ENCODE measurements at places on chromosomes 6 and 20. TPM values are rescaled to one million over a fixed set of nuclear protein-coding genes. Genes with fewer than 3 reads are reported as not detected.

ULBP3 gene
- 4.4 TPM for total RNA-seq

- no peak for DNase-seq
Observed at GRCh38 chr20:52104546-52105441, 86.8 kb downstream of the ZFP64 start.

GRCh38 chr20:45508068-45508886 is 7.1 kb downstream of the SPINT3 start:
- no peak for DNase-seq

- DNase-seq: no peak
Observed at GRCh38 chr6:39208223-39208739, 21.0 kb downstream of the KCNK5 start.

GRCh38 chr20:34268851-34269636 is 27.8 kb downstream of the ASIP start:
- DNase-seq: no peak

GRCh38 chr6:107658920-107659865 is 164.9 kb downstream of the SCML4 start:
- no peak for DNase-seq

- no peak for DNase-seq
Observed at GRCh38 chr6:147441751-147442150, 66.7 kb upstream of the SAMD5 start.

- no peak for DNase-seq
Observed at GRCh38 chr6:42417641-42418112, 34.0 kb downstream of the TRERF1 start.

- no peak for DNase-seq
Observed at GRCh38 chr6:37819802-37820717, 533 bp downstream of the ZFAND3 start.

GRCh38 chr6:128519931-128520435 is 416 bp downstream of the PTPRK start:
- peak; percentile 76 for DNase-seq

TPX2 gene
- 45.0 TPM for total RNA-seq

CST2 gene
- total RNA-seq: 2.6 TPM

DNA sequence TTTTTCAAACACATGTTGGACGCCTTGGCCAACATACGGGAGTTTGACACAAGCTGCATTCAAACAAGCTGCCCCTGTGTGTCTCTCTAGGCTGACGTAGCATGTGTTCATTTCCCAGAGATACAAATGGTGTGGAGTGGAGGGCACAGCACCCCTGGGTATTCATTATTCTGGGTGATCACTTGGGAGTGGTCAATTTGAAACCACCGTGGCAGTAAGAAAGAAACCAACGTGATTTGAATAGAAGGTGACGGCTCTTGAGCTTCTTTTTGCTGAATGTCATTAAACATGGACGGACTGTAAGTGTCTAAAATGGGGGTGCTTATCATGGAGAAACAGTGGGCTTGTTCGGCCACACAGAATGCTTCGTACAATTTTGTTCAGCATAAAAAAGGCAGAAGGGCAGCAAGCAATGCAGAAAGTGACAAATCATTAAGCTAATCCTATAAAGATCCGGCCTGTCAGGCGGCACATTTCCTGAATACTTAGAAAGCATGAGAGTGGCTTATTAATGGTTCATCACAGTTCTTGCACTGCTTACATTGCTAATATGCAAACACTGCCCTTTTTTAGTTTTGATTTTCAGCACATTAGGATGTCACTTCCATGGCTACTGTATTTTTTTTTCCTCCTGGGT is 1261.9 kb upstream of the CITED2 start:
- no peak for DNase-seq

SLC17A9 gene
- 3.9 TPM for total RNA-seq

DNA sequence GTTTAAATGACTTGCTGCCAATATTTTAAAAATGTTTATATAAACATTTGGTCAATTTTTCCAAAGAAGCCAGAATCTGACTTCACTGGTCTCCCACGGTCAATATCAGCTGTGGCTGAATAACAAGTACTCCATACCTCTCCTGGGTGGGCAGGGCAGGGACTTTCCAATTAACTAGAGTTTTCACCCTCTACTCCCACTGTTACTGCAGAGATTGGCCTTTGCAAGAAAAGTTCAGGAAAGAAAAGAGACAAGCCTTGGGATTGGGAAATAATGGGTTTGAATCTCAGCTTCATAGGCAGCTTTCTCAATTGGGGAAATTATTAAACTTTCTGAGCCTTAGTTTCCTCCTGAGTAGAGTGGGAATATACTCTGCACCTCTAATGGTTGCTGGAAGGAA is 236.9 kb downstream of the PRL start:
- DNase-seq: no peak

PNLDC1 gene
- 0.17 TPM for total RNA-seq

- no peak for DNase-seq
Observed at GRCh38 chr6:139982652-139983295, 608.3 kb upstream of the CITED2 start.

DNA sequence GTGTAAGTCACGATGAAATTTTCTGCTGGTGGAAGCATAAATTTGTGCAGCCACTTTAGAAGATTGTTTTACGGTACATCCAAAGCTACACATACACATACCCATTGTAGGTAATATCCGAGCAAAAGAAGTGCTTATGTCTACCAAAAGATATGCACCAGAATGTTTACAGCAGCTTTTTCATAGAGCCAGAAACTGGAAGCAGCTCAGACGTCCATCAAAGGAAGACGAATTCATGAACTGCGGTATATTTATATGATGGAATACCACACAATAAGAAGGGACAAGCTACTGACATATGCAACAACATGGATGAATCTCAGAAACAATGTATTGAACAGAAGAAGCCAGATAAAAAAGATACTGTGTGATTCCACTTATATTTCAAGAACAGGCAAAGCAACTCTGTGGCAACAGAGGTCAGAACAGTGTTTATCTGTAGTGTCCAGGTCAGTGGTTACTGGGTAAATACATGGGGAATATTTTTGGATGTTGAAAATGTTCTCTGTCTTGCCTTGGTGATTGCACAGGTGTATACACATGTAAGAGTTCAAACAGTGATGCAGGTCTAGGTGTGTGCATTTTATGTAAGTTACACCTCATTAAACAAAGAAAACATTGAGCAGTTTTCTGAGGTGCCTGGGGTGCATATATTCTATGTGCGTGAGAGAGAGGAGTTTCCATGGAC is 51.9 kb upstream of the EXOC2 start:
- DNase-seq: no peak

SSTR4 gene
- total RNA-seq: not detected

GRCh38 chr20:35600176-35600992 is 15.2 kb upstream of the SPAG4 start:
- no peak for DNase-seq

DNA sequence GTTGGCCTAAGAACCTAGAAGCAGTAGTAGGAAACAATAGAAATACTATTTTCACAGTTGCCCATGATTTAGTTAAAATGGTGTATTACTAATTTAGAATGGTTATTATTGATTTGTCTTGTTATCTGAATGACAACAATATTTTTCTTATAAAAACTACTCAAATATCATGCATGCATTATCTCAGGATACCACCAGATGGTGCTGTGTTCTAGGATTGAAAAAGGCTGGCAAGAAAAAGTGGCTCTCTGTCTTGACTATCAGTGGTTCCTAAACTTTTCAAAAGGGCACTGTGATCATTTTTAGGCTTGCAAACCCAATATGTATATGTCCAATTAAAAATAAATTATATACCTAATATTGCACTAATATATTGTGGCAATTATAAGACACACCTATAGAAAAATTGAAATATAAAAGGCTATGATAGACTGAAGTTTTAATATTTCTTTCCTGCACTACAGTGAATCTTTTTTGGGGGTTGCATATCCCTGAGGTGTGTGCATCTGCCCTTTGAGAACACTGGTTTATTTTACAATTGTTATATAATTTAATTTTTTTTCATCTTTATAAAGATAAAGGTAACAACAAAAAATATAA is 131.7 kb upstream of the MLIP start:
- no peak for DNase-seq

DNA sequence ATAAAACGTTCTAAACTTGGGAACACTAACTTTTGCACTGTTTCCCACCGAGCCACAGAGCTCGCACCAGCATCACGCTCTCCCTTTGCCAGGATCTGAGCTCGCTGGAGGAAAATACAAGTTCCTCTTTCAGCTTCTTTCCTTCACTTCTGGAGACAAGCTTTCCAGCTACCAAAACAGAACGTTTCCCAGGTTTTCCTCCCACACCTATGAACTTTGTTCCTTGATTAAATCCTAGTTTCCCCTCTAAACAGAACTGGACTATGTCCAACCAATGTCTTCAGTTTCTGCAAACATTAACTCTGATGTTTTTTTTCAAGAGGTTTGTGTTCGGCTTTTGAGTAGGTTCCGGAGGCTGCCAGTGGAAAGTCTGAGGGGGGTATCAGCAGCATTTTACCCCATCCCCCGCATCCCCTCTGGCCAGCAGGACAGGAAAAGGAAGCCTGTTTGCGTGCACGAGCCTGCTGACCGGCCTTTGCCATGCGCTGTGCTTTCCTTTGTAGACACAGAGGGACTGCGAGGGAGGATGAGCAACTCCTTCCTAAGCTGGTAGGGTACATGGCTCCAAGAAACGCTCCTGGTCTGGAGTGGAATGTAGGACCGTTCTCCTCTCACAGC is 135.5 kb downstream of the LY86 start:
- DNase-seq: no peak

- no peak for DNase-seq
Observed at GRCh38 chr20:32487381-32487780, 97.8 kb downstream of the NOL4L start.

DNA sequence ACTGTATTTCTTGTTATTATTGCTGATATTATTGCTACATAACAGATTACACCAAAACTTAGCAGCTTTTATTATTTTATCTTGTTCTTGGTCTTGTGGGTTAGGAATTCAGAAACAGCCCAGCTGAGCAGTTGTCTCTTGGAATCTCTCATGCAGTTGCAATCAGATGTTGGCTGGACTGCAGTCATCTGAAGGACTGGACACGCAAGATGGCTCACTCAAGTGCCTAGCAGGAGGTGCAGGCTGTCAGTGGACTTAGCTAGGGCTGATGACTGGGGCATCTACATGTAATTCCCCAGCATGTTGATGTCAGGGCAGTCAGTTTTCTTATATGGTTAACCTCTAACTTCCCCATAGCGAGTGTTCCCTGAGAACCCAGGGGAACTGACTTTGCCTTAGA is 128.6 kb upstream of the PLCB4 start:
- no peak for DNase-seq

- DNase-seq: no peak
Observed at GRCh38 chr20:63444548-63444947, 27.9 kb downstream of the KCNQ2 start.

FERMT1 gene
- total RNA-seq: 7.1 TPM

MLN gene
- total RNA-seq: 0.65 TPM

DNA sequence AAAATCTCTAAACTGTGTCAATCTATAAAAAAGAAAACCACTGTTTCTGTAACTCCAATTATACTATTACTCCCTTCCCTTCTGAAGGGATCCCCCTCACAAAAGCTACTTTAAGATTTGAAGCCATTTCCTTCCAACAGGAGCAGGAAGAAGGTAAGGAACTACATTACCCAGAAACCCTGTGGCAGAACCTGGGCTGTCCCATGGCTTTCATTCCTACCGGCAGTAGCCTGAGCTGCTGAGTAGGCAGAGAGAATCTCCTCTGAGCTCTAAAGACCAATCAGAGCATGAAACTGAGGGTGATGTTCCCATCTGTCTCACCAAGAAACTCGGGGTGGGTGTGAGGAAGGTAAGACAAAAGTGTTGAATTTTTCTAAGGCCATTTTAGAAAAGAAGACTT is 108.0 kb upstream of the LRFN2 start:
- DNase-seq: no peak
